Stimulated activated CD4-positive, alpha-beta T cell treated with anti-CD3 and anti-CD28 coated beads, Interleukin-4, amount 100 ng/mL, for 48 hours (primary cell): ENCODE measurements at places on chromosomes 2 and 18.

- DNase-seq = peak; percentile 46
Measured at GRCh38 chr18:62131301-62131909, 55.5 kb downstream of the PIGN start.

- no peak for DNase-seq
Measured at GRCh38 chr2:205757271-205757670, 75.0 kb downstream of the NRP2 start.

DNA sequence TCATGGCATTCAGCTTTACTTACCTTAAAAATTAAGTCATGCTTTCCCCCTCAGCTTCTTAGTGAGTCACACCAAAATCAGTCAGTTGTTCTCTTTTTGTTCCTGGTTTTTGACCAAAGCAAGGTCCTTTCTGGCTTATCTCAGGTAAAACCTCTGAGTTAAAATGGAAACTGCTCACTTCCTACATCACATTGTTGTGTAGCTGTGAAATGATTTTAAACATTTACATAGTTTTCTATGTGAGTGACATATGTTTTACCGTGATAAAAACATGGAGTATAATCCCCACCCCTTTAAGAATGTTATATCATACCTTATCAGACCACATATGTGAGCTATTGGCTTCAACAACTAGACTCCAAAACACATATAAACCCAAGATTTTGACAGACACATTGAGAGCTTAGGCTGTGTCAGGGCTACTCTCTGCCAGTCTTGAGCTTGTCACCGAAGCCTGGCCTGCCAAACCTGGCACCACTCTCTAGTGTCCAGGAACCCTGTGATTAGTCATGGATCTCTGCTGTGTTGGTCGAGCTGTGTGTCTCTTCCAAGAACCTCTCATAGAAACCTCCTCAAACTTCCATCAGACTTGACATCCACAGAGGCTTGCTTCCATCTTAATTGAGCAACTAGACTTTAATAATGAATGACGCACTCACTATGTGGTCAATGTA is 294.5 kb upstream of the FBXO11 start:
- DNase-seq = no peak

- DNase-seq = no peak
Measured at GRCh38 chr2:132830321-132830827, 160.4 kb upstream of the LYPD1 start.

GRCh38 chr2:65351234-65351947 is 81.0 kb downstream of the SPRED2 start:
- no peak for DNase-seq

GRCh38 chr2:101884423-101884822 is 107.3 kb upstream of the IL1R2 start:
- no peak for DNase-seq

GRCh38 chr2:135985826-135986393 is 484 bp upstream of the DARS1 start:
- peak; percentile 70 for DNase-seq

- no peak for DNase-seq
Measured at GRCh38 chr2:236794176-236794957, 224.7 kb downstream of the ACKR3 start.

GRCh38 chr2:12109363-12110017 is 363.1 kb downstream of the LPIN1 start:
- no peak for DNase-seq

GRCh38 chr18:70019136-70019535 is 71.5 kb upstream of the CD226 start:
- no peak for DNase-seq

- DNase-seq = no peak
Measured at GRCh38 chr2:45957533-45958227, 306.2 kb downstream of the PRKCE start.

GRCh38 chr2:41854227-41854626 is 193.6 kb upstream of the PKDCC start:
- DNase-seq = no peak

DNA sequence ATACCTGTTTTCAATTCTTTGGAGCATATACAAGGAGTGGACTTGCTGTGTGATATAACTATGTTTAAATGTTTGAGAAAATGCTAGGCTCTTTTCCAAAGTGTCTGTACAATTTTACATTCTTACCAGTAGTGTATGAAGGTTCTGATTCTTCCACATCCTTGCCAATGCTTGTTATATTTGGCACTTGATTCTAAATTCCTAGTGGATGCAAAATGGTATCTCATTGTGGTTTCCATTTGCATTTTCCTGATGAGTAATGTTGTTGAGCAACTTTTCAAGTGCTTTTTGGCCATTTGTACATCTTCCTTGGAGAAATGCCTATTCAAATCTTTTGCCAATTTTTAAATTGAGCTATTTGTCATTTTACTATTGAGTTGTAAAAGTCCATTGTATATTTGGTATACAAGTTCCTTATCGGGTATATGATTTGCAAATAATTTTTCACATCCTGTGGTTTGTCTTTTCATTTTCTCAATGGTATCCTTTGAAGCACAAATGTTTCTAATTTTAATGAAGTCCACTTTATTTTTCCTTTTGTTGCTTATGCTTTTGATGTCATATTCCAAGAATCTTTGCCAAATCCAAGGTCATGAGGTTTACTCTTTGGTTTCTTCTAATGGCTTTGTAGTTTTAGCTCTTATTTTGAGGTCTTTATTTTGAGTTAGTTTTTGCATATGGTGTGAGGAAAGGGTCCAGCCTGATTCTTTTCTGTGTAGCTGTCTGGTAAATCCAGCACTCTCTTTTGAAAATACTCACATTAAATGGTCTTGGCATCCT is 33.2 kb upstream of the CWC22 start:
- DNase-seq = no peak

GRCh38 chr2:240441993-240442411 is 6.5 kb downstream of the GPC1 start:
- DNase-seq = no peak

GRCh38 chr2:133306236-133306635 is 262.0 kb downstream of the NCKAP5 start:
- no peak for DNase-seq

GRCh38 chr2:215397632-215398341 is 38.1 kb downstream of the FN1 start:
- no peak for DNase-seq

- DNase-seq = no peak
Measured at GRCh38 chr2:234689911-234690379, 193.1 kb upstream of the ARL4C start.

DNA sequence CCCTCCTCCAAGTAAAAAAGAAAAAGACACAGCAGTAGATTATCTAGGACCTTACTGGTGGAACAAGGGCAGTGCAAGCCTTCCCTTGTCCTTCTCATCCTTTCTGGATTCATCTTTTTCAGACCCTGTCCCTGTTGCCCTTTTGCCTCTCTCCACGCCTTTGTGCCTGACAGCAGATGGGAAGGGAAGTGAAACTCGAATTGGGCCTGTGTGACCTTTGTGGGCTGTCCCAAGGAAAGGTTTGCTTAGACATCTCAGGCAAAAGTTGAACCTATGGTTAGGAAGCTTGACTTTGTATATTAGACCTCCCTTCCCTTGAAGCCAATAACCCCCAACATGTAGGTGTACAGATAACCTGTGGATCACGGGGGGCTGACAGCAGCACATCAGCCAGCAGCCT is 185.3 kb downstream of the PRKCE start:
- no peak for DNase-seq

- DNase-seq = no peak
Measured at GRCh38 chr2:191299866-191300265, 54.7 kb downstream of the MYO1B start.

- no peak for DNase-seq
Measured at GRCh38 chr2:144801766-144802165, 281.8 kb upstream of the ZEB2 start.

DNA sequence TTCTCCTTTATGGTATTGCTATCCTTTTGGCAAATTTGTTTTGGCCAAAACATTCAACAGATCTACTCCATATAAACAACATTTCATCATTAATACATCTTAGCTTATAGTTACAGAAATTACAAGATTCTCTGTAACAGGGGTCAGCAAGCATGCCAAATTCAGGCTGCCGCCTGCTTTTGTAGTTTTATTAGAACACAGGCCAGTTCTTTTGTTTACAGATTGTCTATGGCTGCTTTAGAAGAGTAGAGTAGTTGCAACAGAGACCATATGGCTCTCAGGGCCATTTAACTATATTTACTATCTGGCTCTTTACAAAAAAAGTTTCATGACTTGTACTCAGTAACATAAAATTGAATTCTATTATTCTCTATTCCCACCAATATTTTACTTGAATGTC is 53.9 kb downstream of the LNPK start:
- DNase-seq = no peak

DNA sequence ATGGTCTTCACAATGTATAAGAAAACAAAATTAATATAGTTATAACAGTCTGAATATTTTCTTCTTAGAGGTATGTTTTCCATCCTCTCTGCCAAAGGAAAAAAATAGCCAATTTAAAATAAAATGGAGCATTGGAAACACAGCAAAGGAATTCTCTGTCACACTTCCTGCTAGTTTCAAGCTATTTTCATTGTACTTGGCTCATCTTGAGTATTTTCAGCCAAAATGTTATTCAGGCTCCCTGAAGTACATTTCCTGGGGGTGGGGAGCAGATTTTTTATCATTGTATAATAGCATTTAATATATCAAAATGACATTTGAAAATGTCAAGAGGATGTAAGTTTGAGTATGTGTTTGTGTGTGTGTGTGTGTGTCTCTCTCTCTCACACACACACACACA is 463.6 kb upstream of the REG3G start:
- DNase-seq = no peak

DNA sequence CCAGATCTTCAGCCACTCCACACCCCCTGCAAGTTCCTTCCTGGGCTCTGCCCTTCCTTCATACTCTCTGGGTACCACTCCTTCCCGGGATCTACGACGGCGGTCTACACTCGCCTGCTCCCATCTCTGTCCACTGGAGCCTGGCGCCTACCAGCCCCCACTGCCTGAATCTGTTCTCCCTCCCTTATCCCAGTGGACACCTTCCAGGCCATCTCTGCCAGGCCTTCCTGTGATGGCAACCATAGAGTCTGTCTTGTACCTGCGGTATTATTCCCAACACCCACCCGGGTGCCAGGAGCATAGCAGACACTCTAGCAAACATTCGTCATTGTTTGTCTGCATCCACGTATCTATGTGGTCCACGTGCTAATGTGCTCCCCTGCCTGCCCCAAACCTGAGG is 140.9 kb downstream of the ZFP36L2 start:
- DNase-seq = no peak

GRCh38 chr2:29295845-29296244 is 180.6 kb downstream of the CLIP4 start:
- no peak for DNase-seq

DNA sequence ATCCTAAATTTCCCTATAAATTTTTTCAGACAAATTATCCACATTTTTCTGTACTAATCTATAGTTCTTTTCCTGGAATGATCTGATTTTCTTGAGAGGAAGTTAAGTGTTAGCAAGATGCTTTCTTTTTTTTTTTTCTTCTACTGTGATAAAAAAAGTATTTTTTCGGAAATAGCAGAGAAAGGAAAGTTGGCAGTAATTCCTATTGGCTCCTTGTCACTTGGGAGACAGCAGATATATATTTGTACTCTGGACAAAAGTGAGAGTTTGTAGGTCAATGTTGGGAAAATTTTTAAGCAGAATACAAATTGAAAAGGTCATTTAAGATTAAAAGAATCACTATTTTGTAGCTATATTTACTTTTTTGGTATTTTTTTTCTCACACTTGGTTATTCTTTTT is 635.7 kb upstream of the NRXN1 start:
- no peak for DNase-seq

DNA sequence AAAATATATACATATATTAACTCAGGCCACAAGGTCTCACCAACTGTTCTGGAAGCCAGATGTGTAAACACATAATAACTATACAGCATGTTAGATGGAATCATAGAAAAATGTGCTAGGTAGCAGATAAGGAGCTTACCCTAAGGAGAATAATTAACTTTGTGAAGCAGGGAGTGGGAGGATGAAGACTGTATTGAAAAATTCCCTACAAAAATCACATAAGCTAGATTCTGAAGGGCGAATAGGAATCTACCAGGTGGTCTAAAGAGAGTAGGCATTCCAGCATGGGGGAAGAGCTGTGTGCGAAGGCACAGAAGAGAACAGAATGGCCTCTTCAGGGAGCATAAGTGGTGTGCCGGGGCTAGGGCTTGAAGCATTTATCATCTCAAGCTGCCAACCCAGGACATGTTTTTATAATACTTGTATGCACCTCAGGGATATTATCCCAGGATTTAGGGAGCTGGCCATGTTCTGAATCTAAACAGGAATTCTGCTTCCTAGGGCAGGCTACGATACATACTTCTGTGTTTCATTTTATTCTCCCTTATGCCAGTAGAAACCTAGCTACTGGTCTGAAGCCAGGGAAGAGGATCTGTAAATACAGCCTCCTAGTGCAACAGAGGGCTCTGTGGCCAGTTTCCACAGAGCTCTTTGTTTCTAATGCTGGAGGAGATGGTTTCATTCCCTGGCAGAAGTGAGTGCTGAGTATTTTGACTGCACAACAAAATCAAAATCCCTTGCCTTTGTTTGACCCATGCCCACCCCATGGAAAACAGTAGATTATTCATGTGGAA is 56.7 kb downstream of the NEMP2 start:
- no peak for DNase-seq

- no peak for DNase-seq
Measured at GRCh38 chr2:98804736-98805135, 73.8 kb upstream of the MGAT4A start.

- no peak for DNase-seq
Measured at GRCh38 chr2:43039376-43040080, 186.9 kb downstream of the ZFP36L2 start.

GRCh38 chr2:169572189-169572588 is 1.5 kb downstream of the FASTKD1 start:
- no peak for DNase-seq

DNA sequence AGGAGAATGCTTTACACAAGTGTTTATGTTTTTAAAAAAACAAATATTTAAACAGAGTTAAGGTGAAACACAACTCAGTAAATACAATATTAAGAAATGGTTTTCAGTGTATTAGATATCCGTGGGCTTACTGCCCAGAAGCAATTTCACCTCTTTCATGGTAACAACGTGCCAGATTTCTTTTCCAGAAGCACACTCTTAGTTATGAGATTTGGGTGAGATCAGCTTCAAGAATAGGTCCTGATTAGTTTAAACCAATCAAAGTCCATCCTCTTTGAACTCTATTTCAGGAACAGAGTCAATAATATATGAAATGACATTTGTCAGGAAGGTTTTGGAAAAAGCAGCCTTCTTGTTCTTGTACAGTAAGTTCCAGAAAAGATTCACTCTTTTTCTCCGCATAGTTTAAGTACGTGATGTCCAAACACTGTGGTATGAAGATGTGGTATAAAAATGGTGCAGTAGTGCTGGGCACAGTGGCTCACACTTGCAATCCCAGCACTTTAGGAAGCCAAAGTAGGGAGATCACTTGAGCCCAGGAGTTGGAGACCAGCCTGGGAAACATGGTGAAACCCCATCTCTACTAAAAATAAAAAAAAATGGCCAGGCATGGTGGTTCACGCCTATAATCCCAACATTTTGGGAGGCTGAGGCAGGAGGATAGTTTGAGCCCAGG is 14.7 kb downstream of the USP34 start:
- DNase-seq = no peak

- no peak for DNase-seq
Measured at GRCh38 chr2:21800356-21800755, 676.6 kb downstream of the TDRD15 start.
